ENCODE measurements at places on chromosomes 3 and 15.

DNA sequence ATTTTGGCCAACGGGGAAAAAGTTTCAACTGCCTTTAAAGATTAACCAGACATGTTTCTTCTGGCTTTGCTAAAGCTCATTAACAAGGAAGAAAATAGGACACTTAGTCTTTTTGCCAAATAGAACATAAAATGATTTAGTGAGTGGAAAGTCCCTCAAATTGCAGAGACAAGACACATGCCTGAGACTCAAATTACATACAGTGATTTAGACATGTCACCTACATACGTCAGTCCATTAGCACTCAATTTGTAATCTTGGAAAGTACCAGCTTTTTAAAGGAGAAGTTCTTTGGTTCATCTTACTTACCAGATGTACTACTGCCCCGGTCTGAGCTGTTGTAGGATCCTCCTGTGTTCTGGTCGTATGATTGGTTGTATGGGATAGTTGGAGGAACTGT lies 1134.2 kb downstream of the ROBO1 start:
- no peak for DNase-seq

GRCh38 chr3:55191911-55192775 lies 264.3 kb upstream of the LRTM1 start:
- no peak for DNase-seq

GRCh38 chr15:61936528-61937195 lies 123.6 kb downstream of the VPS13C start:
- no peak for DNase-seq

DNA sequence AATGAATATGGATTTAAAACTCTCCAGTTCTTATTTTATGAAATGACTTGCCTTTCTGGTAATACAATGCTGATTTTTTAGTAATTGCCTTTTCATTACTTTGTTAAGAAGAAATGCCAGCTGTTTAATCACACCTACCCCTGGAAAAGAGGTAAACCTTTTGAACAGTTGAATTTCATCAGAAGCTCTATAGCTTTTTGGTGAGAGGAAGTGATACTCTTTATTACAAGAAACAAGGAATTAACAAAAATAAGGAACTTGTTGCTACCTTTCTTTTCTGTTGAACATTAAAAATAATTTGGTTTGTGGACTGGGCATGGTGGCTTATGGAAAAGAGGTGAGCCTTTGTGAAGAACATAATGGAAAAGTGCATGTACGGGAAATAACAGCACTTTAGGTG lies 19.7 kb downstream of the BLOC1S6 start:
- DNase-seq: no peak

GRCh38 chr3:115996420-115997108 lies 373.3 kb downstream of the GAP43 start:
- no peak for DNase-seq

GRCh38 chr3:42277676-42278075 lies 11.7 kb upstream of the CCK start:
- DNase-seq: no peak

DNA sequence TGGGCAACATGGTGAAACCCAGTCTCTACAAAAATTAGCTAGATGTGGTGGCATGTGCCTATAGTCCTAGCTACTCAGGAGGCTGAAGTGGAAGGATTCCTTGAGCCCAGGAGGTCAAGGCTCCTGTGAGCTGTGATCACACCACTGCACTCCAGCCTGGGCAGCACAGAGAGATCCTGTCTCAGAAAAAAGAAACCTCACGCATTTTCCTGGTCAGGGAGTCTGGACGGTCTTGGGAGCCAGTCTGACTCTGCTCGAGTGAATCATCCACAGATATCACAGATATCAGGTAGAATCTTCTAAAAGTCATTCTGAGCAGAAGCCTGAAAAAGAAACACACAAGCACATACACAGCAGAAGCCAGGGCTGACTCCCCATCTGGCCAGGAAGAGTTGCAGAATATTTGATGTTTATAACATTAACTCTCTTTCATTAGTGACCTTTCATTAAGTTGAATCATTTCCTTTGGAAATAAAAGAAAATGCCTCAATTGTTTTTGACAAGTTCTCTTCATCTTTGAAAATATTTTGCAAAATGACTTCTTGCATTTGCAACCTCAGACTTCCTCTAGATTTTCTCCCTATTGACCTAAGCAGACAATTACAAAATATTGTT lies 56.5 kb upstream of the ABHD17C start:
- no peak for DNase-seq

DNA sequence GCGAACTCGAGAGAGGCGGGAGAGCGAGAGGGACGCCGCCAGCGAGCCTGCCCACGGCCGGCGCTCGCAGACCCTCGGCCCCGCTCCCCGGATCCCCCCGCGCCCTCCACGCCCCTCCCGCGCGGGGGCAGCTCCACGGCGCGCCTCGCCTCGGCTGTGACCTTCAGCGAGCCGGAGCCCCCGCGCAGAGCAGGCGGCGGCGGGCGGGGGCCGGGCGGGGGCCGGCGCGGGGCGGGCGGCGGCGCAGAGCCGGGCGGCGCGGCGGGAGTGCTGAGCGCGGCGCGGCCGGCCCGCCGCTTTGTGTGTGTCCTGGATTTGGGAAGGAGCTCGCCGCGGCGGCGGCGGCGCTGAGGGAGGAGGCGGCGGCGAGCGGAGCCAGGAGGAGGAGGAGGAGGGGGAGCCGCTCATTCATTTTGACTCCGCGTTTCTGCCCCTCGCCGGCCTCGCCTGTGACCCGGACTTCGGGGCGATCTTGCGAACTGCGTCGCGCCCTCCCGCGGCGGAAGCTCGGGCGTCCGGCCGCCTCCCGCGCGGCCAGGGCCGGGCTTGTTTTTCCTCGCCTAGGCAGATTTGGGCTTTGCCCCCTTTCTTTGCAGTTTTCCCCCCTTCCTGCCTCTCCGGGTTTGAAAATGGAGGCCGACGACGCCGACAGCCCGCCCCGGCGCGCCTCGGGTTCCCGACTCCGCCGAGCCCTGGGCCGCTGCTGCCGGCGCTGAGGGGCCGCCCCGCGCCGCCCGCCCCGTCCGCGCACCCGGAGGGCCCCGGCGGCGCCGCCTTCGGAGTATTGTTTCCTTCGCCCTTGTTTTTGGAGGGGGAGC lies 524 bp downstream of the IGF1R start:
- DNase-seq: no peak

DNA sequence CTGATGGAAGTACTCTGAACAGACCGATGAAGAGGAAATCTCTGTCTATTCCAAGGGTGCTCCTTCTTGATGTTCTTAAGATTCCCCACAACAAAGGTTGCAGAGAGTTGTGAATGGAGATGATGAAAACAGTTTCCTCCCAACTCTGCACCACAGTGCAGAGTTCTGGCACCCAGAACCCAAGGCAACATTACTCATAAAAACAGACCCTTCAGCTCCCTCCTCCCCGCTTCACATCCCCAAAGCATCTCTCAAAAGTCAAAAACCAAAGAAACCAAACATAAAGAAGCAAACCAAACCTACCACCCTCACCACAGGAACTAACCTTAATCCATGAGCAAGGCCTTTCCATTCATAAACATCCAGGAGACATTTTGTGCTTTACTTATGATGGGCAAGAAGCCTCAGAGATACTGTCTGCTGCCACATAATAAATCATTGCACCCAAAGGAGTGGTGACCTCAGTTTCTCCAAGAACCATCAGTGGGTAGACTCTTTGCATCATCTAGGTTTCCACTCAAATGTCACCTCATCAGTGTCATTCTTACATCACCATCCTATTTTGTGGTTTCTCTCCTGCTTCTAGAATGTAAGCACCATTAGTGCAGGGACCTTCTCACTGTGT lies 13.2 kb downstream of the PCOLCE2 start:
- DNase-seq: no peak

- DNase-seq: no peak
Measured at GRCh38 chr3:173793963-173794362, 396.4 kb downstream of the NLGN1 start.

GRCh38 chr3:39202094-39202493 lies 9.7 kb upstream of the XIRP1 start:
- no peak for DNase-seq

GRCh38 chr3:99863588-99863987 lies 45.9 kb downstream of the CMSS1 start:
- DNase-seq: no peak

DNA sequence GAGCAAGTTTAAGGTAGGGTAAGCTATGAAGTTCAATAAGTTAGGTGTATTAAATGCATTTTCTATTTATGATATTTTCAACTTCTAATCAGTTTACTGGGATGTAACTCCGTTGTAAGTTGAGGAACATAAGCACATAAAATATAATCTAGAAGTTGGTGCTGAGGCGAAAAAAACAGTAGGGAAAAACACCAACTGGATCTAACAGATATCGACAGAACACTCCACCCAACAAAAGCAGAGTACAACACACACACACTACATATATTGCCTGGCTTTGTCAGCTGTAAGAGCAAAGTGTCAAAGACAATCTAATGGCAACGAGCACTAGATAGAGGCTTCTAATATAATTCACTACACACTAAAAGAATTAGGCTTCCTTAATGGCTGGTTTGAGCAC lies 8.4 kb downstream of the PIK3R4 start:
- no peak for DNase-seq

DNA sequence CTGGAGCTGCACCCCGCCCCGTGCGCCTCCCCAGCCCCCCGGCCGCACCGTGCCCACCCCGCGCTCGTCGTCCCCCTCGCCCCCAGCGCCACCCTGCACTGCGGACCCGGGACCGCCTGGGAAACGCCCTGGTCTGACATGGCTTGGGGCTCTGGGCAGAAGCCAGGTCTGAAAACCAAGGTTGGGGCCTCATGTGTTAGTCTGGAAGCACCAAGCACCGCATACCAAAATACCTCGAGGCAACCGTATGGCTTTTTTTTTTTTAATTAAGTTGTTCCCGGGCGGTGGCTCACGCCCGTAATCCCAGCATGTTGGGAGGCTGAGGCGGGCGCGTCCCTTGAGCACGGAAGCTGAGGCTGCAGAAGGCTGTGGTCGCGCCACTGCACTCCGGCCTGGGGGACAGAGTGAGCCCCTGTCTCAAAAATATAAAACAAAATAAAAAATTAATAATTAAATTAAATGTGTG lies 91.5 kb upstream of the CHD2 start:
- no peak for DNase-seq

All from GM18507 (cell line).